Left kidney (tissue), 8 donors: ENCODE measurements at places on chromosomes 6 and 20.

- DNase-seq, result peak; percentile 72
Measured at GRCh38 chr6:121932076-121932991, 467.1 kb upstream of the HSF2 start.

- no peak for DNase-seq
Measured at GRCh38 chr6:22350109-22350508, 53.3 kb upstream of the PRL start.

DNA sequence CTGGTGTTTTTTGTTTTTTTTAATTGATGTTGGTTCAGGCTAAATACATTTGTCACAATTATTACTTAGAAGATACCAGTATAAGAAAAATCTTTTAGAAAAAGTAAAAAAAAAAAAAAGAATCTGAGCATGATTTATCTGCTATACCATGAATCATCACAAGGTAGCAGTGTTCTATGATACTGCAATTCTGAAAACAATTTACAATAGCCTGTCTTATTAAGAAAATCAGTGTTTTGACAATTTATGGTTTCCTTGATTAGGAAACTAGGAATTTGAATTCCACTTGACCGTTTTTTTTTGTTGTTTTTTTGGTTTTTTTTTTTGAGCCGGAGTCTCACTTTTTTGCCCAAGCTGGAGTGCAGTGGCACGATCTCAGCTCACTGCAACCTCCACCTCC, 9.3 kb upstream of the MAK start:
- DNase-seq, result no peak

GRCh38 chr6:4805553-4806336, 29.5 kb downstream of the CDYL start:
- DNase-seq, result peak; percentile 61

DNA sequence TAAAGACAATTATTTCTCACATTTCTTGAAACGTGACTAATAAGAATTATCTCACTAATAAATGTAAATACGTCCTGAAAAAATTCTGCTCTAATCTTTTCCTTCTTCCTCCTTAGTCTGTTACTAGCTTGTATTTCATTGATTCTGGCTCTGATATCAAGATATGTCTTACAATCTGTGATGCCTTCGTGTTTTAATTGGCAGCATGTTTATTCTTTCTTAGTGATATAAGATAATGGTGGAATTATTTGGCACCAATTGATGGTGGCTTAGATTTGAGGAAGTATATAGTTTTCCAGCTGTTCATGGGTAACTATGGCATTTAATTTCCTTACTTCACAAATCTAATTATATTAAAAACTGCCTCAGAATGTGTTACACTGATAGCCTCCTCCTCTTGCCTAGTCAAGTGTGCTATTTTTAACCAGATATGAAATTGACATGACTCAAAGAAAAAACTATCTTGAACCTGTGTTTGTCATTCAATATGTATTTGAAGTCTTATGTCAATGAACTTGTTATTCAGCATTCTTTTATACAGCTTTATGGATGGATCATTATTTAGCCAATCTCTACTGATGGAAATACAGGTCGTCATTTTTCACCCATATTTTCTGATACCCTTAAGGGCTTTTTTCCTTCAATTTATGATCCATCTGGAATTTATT, 5.3 kb downstream of the CCNC start:
- no peak for DNase-seq

DNA sequence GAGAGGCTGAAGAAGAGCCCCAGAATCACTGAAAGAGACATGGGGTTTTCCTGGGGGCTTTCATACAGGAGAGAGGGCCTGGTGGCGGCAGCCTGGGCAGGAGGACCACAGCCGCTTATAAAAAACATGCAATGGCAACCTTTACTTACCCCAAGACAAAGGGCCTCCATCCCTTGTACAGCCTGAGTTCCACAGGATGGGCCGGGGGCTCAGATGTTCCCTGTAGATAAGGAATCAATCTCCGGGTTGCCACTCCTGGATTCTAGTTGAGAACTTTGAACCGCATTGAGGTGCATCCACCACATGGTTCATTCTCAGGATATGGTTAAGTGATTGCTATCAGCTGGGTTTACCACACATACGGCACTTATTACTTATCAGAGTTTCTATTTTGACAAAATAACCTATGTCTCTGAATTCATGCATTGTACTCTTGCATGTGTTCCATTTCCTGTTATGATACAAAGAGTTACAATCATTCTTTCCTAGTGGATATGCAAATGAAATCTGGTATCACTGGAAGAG, 677.6 kb downstream of the KIF16B start:
- no peak for DNase-seq

GRCh38 chr6:36930483-36930882, 24.1 kb upstream of the PI16 start:
- no peak for DNase-seq

DNA sequence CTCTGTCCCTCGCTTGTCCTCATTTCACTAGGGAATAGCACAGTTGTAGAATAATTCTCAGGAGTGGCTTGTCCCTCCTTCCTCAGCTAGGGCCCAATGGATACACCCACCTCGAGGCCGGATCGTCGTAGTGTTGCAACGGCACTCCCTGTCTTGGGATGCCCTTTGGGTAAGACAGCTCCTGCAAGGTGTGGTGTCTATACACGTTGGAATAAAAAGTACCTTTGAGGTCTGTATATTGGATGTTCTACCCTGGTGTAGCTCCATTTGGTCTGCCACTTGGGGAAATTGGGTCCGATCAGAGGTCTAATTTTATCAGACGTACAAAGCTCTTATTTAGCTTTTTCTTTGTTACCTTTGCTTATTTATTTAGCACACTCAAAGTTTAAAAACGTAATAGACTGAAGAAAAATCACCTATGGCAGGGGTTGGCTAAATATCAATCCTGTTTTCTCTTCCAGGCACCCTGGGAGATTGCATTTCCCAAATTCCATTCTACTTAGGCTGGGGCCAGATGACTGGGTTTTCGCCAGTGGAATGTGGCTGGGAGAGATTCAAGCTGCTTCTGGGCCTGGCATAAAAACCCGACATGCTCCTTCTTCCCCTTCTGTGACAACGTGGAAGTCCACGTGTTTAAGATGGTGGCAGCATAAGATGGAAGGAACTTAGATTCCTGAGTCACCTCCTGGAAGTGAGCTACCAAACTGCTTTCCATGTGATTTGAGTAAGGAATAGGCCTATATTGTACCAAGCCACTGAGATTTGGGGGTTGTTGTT, 82.3 kb upstream of the CD83 start:
- DNase-seq, result no peak

GRCh38 chr6:107221519-107221918, 106.2 kb upstream of the BEND3 start:
- no peak for DNase-seq
